ENCODE measurements at places on chromosomes 11 and 22. TPM values are rescaled to one million over a fixed set of nuclear protein-coding genes. Genes with fewer than 3 reads are reported as not detected.
A peak's percentile ranks its signal among the peaks of the same experiment; 100 is the strongest.

- no peak for DNase-seq
These were observed 79.3 kb upstream of the SHANK2 start for GRCh38 chr11:71331631-71332030.

Gene PGR
- total RNA-seq = 7.9 TPM

DNA sequence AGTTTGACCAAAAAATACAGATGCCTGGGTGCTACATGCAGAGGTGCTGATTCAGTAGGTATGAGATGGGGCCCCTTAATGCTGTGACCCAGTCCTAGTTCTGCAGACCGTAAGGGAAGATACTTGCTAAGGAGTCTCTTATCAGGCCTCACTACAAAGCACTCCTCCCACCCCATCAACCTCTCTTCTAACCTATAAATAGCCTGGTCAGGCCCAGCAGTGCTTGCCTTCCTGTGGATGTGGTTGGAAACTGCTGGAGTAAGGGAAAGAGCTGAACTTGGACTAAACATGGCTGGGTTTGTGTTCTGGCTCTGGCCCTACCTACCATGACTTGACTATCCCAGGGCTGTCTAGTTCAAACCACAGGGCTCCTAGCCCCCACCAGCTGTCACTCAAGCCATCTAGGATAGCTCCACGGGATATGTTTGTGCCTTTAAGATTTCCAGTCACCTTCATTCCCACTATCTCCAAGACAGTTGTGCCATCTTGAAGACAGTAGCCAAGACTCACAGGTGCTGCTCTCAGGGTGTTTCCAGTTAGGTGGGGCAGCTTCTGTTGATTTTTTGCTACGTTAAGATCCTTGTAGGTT lies 9.5 kb upstream of the DKK3 start:
- no peak for DNase-seq

Gene TRPM5
- not detected for total RNA-seq

GRCh38 chr11:126310200-126310991 lies 6.5 kb downstream of the DCPS start:
- peak; percentile 83 for DNase-seq

Data from Right ventricle myocardium superior (tissue), 1 donor.